Adrenal gland (tissue), 19 donors: ENCODE measurements at places on chromosomes 3 and 15.

DNA sequence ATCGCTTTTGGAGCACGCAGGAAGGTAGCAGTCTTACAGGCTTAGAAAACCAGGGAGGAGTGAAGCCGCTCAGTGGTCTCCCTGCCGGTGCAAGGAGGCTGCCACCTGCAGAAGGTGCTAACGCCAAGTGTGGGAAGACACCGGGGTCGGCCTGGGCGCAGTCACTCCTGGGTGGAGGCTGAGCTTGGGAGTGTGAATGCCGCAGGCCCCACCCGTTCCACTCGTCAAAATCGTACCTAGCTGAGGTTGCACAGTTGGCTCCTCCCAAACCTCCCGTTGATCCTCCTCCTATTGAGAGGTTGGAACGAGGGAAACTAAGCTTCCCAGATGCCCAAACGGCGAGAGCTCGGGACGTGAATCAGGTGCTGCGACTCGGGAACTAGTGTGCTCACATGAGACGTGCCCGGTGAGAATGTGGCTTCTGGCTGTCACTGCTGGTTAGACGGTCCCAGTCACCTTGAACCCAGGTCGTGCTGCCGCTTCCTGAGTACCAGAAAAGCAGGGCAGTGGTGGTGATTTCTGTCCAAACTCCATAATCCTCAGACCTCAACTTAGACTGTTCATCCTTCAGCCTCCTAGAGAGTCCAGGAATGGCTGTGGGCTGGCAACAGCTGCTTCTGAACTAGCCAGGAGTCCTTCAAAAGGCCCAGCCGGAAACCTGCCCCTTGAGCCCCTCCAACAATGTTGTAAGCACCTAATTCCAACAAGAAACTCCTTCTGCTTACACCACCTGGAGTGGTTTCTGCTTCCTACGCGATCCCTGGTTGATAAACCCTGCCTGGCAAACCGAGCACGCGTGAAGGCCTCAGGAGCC is 156.0 kb downstream of the XXYLT1 start:
- no peak for DNase-seq

DNA sequence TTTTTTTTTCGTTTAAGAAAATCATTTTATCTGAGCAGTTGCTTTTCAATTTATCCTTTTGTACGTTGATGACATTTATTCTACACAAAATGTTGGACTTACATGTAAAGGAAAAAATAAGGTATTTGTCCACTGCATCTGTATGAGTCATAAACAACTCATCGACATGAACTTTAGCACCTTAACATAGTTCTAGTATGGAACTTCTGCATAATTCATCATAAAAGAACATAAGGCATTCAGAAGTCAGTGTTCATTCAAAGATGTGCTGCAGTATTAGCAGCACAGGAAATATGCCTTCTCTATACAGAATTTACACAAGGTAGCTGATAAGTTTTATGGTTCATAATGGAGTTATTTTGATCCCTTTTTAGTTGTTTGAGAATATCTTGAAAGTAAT is 801.6 kb downstream of the CADM2 start:
- no peak for DNase-seq

DNA sequence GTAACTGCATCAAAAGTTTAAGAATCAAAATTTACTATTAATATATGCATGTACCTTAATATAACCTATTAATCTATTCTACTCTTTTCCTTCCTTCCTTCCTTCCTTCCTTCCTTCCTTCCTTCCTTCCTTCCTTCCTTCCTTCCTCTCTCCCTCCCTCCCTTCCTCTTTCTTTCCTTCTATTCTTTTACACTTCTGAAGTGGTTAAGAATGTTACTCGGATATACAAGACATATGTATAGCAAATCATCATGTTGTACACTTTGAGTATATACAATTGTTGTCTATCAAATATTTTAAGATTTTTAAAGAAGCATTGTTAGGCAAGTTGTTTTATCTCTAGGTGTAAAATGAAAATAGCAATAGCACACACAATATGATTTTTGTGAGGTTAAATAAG is 713.1 kb upstream of the NAALADL2 start:
- no peak for DNase-seq

DNA sequence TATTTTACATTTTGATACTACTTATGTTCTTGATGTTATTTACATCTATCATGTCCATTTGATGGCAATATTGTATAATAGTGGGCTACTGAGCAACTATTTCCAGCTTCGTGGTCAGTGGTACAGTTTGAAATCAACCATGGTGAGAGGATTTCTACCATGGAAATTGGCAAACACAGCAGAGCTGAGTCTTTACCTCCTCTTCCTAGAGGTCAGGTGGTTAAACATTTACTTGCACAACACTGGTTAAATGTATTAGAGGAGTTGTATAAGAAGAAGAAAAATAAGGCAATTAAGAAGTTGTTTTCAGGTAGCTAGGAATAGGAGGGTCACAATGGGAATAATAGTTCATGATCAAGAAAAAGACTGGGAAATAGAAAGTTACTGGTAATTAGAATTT is 7.2 kb upstream of the PPM1L start:
- DNase-seq, result no peak

GRCh38 chr3:113148284-113148683 is 63.1 kb upstream of the BOC start:
- DNase-seq, result no peak
